Mesendoderm (in vitro differentiated cells): ENCODE measurements at places on chromosomes 16 and 17.
A peak's percentile ranks its signal among the peaks of the same experiment; 100 is the strongest.

DNA sequence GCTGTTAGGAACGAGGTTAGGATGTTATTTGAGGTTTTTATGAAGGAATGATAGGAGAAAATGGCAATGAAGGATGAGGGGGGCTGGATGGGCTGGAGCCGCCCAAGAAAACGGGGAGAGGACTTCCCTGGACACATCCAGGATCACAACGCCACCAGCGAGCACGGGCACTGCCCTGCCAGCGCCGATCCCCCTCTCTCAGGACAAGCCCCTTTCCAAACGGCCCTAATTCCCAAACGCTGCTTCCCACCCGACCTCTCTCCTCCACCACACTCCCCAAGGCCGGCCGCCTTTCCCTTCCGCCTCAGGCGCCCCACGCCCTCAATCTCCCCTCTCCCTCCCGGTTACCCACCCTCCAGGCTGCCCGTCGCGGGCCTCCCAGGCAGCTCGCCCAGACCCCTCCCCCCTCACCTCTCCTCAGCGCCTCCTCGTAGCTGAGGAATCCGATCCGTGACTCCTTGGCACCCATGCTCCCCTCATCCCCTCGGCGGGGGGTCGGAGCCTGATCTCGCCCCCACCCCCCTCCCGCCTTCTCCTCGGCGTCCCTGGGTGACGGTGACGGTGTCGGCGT, 377 bp downstream of the USP32 start:
- DNase-seq = no peak

- DNase-seq = no peak
Measured at GRCh38 chr17:74271901-74272561, 2.0 kb upstream of the DNAI2 start.

GRCh38 chr17:71467719-71468118, 653.1 kb upstream of the SOX9 start:
- no peak for DNase-seq

GRCh38 chr16:57528499-57529390, 7.6 kb downstream of the CCDC102A start:
- peak; percentile 83 for DNase-seq

- DNase-seq = no peak
Measured at GRCh38 chr16:9556949-9557665, 465.7 kb downstream of the HAPSTR1 start.

GRCh38 chr17:76427501-76428231, 25.3 kb downstream of the UBE2O start:
- DNase-seq = no peak

DNA sequence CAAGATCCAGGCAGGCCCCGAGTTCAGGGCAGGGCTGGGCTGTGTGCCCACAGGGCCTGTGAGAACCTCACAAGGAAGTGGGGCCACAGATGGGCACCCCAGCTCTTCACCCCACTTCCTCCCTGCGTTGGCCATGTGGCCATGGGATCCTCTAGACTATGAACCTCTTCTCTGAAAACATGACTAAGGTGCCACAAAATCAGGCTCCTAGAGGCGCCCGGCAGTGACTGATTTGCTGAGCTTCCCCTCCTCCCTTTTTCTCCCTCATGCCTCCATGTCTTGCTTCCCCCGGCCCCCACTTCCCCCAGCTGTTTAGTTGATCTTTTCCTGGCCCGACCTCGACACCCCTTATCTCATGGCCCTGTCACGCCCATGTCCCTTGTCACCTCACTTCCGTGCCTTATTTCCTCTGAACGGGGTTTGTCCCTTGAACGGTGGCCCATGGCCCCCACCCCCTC, 87.1 kb downstream of the KCNJ12 start:
- no peak for DNase-seq

DNA sequence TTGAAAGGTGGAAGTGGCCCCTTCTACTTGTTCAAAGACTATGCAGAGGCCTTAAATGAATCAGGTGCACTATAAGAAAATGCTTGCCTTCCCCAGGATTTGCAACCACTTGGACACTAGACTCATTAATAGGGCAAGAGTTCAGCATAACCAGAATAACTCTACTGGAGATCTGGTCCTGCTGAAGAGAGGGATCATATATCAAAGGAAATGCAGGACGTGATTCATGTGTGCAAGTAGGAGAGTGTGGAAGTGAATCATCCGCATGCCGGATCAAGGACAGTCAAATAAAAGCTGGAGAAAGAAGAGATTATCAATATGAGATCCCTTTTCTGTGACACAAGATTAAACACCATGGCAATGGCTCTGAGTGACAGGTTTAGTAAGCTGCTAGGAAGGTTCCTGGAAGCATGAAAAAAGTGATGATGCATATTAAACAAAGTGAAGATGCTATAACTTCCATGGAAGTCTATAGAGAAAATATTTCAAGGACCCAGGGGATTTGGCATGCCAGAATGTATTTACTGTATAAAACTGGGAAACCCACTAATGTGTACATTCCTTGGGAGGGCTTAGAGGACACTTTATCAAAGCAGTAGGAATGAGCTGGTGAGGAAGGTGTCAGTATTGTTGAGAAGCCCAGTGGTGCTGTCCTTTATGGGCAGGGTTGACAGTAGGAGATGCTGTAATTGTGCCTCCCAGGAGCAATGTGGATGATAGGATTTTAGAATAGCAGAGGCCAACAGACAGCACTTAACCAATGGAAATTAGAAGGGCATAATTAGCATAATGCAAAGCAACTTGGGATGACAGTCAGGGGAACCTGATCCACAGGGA, 133.1 kb downstream of the ABCA8 start:
- DNase-seq = no peak

DNA sequence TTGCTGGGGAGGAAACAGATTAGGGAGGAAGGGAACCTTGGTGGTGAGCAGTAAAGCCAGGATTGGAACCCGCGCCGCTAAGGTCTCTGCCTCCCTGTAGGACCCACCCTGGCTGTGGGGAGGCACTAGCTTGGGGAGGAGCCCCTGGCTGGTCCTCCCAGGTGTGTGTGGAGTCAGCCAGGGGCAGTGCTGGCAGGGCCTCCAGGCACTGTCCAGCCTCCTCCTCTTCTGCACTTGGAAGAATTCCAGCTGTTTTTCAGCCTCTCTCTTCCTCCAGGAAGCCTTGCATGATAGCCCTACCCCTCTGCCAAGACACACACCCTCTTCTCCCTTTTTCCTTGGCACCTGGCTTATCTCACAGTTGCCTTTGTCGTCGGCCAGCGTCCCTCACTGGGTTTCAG, 34.8 kb downstream of the TMEM235 start:
- no peak for DNase-seq

DNA sequence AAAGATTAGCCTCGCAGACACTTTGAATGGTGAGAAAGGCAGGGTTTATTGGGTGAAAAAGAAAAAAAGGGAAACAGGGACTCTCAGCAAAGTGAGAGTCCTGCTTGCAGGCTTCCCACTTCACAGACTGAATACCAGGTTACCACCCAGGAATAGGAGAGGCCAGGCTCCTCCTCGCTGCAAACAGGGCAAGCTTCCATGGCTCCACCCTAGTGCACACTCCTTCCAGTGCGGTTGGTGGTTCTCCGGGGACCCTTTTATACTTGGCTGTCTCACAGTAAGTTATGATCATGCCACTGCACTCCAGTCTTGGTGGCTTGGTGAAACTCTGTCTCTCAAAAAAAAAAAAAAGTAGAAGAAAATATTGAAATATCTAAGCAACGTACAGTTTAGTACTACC, 30.5 kb upstream of the CDH8 start:
- no peak for DNase-seq

GRCh38 chr17:47275245-47275984, 21.8 kb downstream of the ITGB3 start:
- peak; percentile 89 for DNase-seq

GRCh38 chr16:13244770-13245169, 343.4 kb downstream of the SHISA9 start:
- DNase-seq = no peak

DNA sequence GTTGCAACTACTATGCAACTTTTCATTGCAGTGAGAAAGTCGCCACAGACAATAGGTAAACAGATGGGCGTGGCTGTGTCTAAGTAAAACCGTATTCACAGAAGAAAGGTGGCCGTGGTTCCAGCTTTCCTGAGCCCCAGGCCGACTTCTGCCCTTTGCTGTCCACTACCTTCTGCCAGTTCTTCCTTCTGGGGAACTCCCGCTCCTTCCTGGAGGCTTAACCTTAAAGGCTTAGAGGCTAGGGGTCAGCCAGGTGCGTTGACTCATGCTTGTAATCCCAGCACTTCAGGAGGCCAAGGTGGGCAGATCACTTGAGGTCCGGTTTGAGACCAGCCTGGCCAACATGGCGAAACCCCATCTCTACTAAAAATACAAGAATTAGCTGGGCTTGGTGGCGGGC, 2.1 kb upstream of the SEPTIN12 start:
- DNase-seq = no peak

DNA sequence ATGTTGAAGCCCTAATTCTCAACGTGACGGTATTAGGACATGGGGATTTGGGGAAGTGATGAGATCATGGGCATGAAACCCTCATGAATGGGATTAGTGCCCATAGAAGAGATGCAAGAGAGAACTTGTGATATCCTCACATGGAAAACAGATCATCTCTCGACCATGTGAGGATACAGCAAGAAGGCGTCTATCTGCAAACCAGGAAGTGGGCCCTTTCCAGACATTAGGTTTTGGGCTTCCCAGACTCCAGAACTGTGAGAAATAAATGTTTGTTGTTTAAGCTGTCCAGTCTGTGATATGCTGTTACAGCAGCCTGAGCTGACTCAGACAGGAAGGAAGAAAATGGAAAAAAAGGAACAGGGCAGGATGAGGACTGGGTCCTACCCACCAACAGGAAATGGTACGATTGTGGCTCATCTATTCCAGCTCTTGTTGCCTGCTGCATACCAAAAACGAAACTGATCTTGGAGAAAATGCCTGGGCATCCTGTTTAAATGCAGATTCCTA, 21.9 kb upstream of the SSTR2 start:
- DNase-seq = no peak

GRCh38 chr17:57861000-57861789, 11.4 kb upstream of the MRPS23 start:
- DNase-seq = peak; percentile 85

DNA sequence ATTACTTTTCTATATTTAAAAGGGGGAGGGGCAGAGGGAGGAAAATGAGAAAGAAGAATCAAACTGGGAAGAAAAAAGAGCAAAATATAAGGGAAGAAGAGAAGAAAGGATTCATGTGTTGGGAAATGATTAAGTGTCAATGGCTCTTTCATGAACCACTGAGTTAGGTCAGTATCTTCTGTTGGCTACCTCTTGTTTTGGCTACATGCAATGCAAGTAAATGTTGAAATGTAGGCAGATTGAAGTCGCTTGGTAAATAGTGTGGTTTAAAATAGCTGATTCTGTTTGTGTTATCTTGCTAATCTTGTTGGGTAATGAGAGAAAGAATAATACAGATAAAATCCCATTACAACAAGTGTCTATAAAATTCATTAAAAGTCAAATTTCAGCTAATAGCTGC, 27.2 kb downstream of the COX11 start:
- DNase-seq = no peak

GRCh38 chr17:71084838-71085237, 915.5 kb downstream of the KCNJ2 start:
- DNase-seq = no peak

DNA sequence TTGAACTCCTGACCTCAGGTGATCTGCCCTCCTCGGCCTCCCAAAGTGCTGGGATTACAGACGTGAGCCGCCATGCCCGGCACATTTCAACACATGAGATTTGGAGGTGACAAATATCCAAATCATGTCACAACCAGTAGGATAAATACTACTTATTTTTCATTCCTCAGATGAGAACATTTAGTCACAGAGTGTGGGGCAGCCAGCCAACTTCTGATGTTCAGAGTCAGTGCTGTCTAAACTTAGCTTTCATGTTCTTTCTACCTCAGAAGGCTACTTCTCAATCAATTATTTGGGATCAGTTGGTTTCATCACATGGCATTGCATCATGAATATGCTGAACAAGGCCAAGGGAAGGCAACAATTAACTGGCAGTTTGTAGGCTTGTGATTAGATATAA, 134.5 kb downstream of the CDH13 start:
- no peak for DNase-seq

DNA sequence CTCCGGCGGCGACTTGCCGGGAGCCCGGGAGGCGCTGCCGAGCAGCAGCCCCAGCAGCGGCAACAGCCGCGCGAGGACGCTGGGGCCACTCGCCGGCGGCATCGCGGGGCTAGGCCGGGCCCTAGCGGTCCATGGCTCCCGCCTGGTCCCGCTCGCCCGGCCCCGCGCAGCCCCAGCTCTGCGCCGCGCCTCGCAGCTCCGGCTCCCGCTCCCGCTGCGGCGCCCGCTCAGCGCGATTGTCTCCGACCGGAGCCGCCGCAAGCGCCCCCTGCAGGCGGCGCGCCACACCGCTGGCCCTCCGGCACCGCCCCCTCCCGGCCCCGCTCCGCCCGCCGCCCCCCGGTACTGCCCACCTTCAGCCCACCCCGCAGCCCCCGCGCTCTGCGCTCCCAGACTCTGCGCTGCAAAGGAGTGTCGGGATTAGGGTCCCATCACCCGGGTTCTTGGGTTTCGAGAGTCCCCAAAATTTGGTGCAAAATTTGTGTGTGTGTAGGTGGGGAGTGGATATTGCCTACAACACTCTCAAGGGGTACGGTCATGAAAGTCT, at the start of gene FAM171A2:
FAM171A2 (minus strand) TSS at position 241 of the 547 bp plus-strand sequence; CDS start at position 102, 139 bp downstream.
- peak; percentile 65 for DNase-seq

GRCh38 chr17:15278924-15279477, 13.9 kb upstream of the PMP22 start:
- DNase-seq = peak; percentile 34

DNA sequence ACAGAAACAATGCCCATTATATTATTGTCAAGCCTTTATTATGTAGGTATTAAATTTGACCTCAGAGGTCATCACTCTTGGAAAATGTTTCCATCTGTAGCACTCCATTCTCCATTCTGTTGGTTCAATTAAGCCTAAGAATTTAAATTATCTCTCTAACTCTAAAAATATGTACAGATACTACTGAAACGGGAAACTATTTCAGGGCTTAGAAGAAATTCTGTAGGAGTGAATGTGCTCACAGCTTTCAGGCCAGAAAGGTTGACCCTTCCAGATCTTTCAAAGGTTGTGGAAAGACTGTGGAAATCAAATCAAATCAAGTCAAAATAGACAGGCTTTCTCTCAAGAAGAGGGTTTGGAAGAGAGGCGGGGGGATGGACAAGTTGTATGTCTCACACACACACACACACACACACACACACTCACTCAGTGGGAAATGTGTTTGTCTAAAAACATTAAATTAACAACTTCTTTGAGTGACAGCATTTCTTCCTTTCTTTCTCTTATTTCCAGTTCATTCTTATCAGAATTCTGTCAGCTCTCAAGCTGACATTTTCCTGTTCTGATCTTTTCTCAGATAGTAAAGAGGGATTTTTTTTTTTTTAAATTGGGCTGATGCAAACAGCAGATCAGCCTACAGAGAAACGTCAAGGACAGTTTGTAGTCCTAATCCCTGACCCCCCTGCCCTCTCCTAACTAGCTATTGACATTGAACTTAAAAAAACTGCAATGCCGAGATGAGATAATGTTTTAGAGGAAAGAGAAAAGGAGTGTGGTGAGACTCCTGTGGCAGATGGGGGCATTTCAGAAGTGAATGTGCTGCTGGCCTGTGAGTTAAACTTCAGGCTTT, 139.0 kb upstream of the ZFHX3 start:
- DNase-seq = no peak

GRCh38 chr17:44203731-44204440, 4.2 kb upstream of the ATXN7L3 start:
- peak; percentile 92 for DNase-seq
